IPS-NIHi11 (cell line): ENCODE measurements at places on chromosomes 2 and 18.
A peak's percentile ranks its signal among the peaks of the same experiment; 100 is the strongest.

DNA sequence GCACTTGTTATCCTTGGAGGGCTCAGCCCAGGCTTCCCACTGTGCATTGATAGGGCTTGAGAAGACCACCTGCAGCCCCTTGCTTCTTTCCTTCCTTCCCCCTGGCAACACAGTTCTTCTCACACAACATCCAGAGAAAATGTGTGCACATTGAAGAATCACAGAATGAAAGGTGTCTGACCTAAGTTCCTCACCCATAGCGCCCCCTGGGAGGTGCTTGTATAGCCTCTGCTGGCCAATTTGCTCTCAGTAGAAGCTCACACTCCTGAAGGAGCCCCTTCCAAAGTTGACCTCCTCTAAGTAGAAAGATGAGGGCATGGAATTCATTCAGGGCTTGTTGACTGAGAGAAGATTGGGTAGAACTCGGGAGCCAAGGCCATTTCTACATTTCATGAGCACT lies 758.4 kb upstream of the KLHL29 start:
- DNase-seq: peak; percentile 33

DNA sequence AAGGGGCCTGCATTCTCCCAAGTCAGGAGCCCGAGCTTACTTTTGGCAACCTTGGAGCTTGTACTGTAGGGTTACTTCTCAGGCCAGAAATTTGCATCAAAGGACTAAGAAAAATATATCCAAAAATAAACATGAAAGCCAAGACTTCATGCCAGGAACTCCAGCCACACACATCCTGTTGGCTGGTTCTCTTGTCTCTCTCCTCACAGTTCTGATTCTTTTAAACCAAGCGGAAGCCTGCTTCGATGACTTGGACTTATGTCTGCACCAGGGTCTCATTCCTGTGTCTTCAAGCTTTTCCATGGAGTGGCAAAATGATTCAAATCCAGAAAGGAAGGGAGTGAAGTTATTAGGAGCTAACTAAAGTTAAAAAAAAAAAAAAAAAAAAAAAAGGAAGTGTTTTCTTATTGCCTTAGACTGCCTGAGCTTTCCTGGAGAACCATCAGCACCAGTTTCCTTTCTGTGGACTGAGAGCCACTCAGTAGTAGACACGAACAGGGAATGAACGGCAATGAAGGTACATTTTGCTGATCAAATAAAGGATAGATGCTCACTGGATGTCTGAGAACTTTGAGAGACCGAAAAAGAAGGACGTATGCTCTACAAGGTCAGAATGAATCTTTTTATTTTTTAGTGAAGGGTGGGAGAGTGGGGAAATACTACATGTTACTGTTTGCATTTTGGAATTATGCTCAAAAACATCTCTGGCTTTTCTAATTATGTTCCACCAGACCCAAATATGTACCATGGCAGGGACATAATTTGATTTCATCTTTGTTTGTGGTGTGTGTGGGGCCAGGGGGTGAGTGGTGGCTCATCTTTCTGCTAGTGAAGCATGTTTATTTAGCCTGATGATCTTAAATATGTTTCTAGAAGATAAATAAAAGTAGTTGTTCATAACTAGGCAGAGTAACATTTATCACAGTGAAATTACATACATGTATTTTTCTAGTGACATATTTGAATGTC lies 86.0 kb downstream of the RAPGEF4 start:
- DNase-seq: no peak

GRCh38 chr2:1609040-1609439 lies 135.3 kb downstream of the PXDN start:
- no peak for DNase-seq

DNA sequence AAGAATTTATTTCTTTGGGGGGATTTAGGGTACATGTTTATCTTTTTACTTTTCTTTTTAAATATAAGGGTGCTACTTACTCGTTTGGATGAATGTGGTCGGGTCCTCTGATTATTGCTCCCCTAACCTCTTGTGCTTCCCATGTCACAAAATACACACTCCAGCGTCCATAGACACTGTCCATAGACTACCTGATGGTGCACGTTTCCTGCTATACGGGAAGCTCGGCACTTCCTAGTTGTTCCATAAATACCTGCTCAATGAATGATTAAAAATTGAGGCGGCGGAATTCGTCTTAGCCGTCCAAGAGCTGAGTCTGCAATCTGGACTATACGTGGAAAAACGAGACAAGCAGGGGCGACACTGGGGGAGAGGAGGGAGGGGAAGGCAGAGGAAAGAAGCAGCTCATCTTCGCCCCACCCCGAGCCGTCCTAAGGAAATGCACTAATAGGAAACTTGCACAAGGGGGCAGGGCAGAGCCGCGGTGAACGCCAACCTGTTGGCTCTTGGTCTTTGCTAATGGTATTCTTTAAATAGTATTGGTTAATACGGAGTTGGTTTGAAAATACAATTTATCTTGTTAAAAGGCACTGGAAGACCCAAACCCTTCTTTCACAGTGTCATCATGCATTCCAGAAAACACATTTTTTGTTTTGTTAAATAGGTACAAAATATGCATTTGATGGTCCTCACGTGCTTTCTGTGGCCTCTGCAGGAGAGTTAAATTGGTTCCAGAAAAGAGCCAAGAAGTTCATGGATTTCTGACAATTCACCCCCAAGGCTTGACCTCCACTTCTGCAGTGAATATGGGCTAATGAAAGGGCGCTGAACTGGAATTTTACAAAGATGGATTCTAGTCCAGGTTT lies 73.0 kb upstream of the KCTD1 start:
- peak; percentile 59 for DNase-seq

DNA sequence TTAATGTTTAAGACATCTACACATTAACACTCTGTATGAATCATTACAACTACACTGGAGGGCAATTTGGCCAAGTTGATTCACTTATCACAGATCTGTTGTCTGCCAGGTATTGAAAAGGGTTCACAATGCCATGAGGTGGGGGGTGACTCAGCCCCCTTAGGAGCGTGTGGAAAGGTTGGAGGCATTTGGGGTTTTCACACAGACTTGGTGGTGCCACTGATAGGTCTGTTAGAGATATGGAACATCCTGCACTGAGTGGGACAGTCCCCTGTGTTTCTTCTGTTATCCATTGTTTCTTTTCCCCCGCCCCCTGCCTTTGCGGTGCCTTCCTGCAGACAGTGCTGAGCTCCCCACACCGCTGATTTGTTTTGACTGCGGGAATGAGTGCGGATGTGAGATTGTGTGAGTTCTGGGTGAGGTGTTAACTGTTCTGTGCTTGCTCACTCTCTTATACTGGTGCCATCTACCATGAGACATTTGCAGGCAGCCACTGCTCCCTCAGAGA lies 9.3 kb upstream of the TSN start:
- DNase-seq: no peak
